ENCODE measurements at places on chromosomes 6 and 20. TPM values are rescaled to one million over a fixed set of nuclear protein-coding genes. Genes with fewer than 3 reads are reported as not detected.

TP53INP2 gene
- 6.6 TPM for total RNA-seq

ZSCAN16 gene
- 4.2 TPM for total RNA-seq

KHDC1L gene
- total RNA-seq: not detected

GNAS-AS1 gene
- not detected for total RNA-seq

MYBL2 gene
- total RNA-seq: 80.6 TPM

BRPF3 gene
- total RNA-seq: 10.8 TPM

GSTA3 gene
- total RNA-seq: not detected

LTA gene
- not detected for total RNA-seq

CLVS2 gene
- total RNA-seq: 0.17 TPM

ELOVL4 gene
- 1.5 TPM for total RNA-seq

MAN1A1 gene
- 0.07 TPM for total RNA-seq

PRR18 gene
- 0.15 TPM for total RNA-seq

ANKRD6 gene
- 2.0 TPM for total RNA-seq

LAMP5 gene
- not detected for total RNA-seq

SERAC1 gene
- total RNA-seq: 4.3 TPM

TGM3 gene
- total RNA-seq: 0.08 TPM

LZTS3 gene
- total RNA-seq: 4.7 TPM

UNC5CL gene
- 0.76 TPM for total RNA-seq

RAET1L gene
- 0.44 TPM for total RNA-seq

ZNF311 gene
- 0.22 TPM for total RNA-seq

ANKRD66 gene
- total RNA-seq: not detected

EDN3 gene
- total RNA-seq: 3.0 TPM

LTB gene
- 0.33 TPM for total RNA-seq

LATS1 gene
- 8.2 TPM for total RNA-seq

MROH8 gene
- total RNA-seq: 1.3 TPM

TFAP2B gene
- not detected for total RNA-seq

PHIP gene
- total RNA-seq: 4.3 TPM

HIVEP1 gene
- total RNA-seq: 9.1 TPM

RAB32 gene
- 46.2 TPM for total RNA-seq

ALDH8A1 gene
- total RNA-seq: 0.10 TPM

TBC1D32 gene
- total RNA-seq: 1.3 TPM

SS18L1 gene
- total RNA-seq: 9.0 TPM

OR5V1 gene
- total RNA-seq: not detected

LAMA5 gene
- 400 TPM for total RNA-seq

MAP7 gene
- total RNA-seq: 22.9 TPM

ECT2L gene
- not detected for total RNA-seq

NUDT3 gene
- total RNA-seq: 6.4 TPM

PDE7B gene
- 0.63 TPM for total RNA-seq
